A673 (cell line): ENCODE measurements at places on chromosomes 2 and 18. TPM values are rescaled to one million over a fixed set of nuclear protein-coding genes. Genes with fewer than 3 reads are reported as not detected.

BUB1 gene
- total RNA-seq, result 98.0 and 108 TPM in 2 replicates

SEMA4F gene
- 3.8 and 4.1 TPM in 2 replicates for total RNA-seq

TXNDC2 gene
- total RNA-seq, result 0.13 and 0.42 TPM in 2 replicates

GPR39 gene
- total RNA-seq, result 3.4 and 3.6 TPM in 2 replicates

CASP8 gene
- 17.9 and 28.4 TPM in 2 replicates for total RNA-seq

SPR gene
- 22.6 and 25.6 TPM in 2 replicates for total RNA-seq

ANKRD30B gene
- total RNA-seq, result not detected in 2 replicates
